NCI-H1436 treated with DMSO at 0.1 percent for 48 hours (cell line): ENCODE measurements at places on chromosomes 6 and 20.

GRCh38 chr20:47667086-47667485 lies 118.2 kb downstream of the SULF2 start:
- DNase-seq, result no peak

GRCh38 chr20:42982218-42982617 lies 207.5 kb downstream of the PTPRT start:
- no peak for DNase-seq

GRCh38 chr20:15867899-15868298 lies 705.3 kb downstream of the KIF16B start:
- no peak for DNase-seq

GRCh38 chr20:21214431-21214830 lies 88.5 kb downstream of the KIZ start:
- no peak for DNase-seq

GRCh38 chr6:127147534-127147933 lies 29.1 kb downstream of the RSPO3 start:
- no peak for DNase-seq

GRCh38 chr6:42410861-42411260 lies 40.9 kb downstream of the TRERF1 start:
- no peak for DNase-seq

DNA sequence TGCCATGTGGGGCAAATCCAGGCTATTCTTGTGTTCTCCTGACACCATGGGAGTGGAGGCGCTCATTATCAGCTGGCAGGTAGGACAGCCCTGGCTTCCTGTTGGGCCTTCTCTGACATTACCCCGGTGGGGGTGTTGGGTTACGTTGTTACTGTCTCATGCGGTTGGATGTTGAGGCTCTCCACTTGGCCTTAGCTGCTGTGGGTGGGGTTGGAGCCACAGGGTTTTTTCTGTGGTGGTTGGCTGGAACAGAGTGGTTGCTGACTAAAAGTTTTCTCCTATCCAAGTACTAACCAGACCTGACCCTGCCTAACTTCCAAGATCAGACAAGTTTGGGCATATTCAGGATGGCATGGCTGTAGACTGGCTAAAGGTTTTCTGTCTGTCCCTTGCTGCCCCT lies 20.2 kb downstream of the RIPK1 start:
- DNase-seq, result no peak

DNA sequence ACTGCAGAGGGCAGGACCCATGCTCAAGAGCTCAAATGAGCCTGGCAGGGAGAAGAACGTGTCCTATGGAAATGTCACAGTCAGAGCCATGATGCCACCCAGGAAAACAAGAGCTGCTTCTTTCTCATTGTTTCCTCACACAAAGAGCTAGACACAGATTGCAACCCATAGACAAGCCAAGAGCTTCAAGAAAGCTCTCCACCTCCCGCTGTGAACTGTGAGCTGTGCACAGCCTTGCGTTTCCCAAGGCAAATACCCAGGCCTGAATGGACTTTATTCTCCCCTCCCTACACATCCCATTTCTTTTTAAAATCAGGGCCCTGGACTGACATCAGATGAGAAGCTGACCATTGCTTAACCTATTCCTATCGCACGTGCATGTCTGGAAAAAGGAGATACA lies 388.8 kb downstream of the RNGTT start:
- DNase-seq, result no peak

DNA sequence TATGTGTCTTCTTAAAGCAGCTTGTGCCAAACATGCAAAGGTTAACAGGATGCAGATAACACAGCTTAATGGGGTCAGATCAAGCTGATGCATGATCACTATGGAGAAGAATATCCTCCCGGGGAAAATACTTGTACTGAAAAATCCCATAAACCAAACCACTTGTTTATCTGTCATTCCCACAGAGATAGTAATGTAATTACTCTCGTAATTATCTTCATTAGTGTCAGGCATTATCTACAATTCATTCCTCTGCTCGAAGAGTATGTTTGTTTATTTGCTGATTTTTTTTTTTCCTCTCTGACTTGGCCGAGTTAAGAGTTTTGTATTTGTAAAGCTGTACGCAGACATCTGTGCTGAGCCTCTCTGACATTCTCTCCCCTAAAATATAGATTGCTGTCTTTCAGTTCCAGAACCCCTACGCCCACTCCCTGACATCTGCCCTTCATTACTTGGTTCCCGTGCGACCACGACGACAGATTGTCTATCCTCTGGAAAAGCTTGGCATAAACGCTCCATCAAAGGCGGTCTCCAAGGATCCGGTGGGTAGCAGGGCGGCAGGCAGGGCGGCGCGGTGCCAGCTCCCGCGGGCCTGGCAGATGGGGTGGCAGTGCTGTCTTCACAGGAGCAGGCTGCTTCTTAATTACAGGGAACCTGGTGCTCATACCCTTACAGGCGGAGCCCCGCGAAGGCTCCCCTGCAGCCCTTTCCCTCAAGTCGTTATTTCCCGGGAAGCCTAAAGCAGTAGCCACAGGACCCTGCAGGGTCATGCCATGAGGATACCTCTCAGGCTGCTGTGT lies 147.2 kb downstream of the CFAP61 start:
- no peak for DNase-seq

GRCh38 chr6:130212215-130212874 lies 10.4 kb downstream of the SAMD3 start:
- DNase-seq, result no peak

DNA sequence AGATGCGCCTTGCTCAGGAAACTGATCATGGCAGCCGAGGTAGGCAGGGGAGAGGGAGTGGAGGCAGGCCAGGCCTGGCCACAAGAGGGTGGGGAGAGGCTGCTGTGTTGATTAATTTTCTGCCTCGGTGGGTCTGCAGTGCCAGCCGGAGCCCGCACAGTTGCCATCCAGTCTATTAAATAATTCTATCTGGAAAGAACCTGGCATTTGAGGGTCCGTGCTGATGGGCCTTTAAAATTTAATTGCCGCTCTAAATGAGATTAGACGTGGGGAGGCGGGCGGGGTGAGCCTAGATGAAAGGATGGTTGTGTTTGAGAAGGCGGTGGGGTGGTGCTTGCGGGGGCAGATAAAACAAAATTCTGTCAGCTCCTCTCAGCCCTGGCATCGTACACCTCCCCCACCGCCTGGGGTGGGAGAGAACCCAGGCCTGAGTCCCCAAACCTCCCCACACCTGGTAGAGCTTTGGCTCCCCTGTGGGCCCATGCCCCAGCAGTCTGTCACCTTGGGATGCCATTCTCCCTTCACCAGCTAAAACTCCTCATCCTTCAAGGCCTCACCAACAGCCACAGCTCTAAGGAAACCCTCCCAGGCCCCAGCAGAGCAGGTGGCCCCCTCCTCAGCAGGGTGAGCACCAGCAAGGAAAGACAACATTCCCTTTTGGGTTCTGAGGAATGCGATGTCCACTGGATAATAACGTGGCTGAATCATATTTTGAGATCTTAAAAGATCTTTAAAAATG lies 167.3 kb downstream of the GRM4 start:
- no peak for DNase-seq

- no peak for DNase-seq
Measured at GRCh38 chr6:136728976-136729515, 63.2 kb downstream of the MAP3K5 start.

DNA sequence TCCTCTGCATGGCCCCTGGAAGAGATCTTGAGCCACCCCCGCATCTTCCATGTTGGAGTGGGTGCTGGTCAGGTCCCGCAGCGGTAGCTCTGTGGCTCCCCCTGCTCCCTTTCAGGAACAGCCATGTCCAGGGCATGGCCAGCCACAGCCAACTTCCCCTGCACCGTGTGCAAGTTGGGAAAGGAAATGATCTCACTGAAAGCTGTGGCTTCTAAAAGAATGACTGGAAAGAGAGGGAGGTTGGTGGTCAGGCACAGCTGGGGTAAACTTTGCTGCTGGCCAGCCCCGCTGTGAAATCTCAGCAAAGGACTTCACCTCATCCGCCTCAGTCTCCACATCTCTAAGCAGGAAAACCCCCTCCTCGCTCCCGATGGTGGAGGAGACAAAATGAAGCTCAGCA lies 153.6 kb upstream of the CST7 start:
- DNase-seq, result no peak

DNA sequence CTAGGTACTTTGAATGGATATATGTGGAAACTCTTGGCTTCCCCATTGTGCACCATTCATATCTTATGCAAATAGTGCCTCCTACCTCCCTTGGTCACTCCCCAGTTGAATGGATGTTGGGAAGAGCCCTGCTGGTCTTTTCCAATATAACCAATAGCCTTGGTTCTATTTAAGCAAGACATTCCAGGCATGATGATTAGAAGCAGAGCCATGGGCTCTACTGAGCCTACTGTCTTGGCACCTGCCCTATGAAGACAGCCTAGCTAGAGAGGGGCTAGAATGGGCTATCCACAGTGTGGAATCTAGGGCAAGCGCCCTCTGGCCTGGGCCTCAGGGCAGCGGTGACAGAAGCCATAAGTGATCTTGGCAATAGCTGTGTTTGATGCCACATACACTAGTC lies 15.6 kb downstream of the SLC17A1 start:
- DNase-seq, result no peak

DNA sequence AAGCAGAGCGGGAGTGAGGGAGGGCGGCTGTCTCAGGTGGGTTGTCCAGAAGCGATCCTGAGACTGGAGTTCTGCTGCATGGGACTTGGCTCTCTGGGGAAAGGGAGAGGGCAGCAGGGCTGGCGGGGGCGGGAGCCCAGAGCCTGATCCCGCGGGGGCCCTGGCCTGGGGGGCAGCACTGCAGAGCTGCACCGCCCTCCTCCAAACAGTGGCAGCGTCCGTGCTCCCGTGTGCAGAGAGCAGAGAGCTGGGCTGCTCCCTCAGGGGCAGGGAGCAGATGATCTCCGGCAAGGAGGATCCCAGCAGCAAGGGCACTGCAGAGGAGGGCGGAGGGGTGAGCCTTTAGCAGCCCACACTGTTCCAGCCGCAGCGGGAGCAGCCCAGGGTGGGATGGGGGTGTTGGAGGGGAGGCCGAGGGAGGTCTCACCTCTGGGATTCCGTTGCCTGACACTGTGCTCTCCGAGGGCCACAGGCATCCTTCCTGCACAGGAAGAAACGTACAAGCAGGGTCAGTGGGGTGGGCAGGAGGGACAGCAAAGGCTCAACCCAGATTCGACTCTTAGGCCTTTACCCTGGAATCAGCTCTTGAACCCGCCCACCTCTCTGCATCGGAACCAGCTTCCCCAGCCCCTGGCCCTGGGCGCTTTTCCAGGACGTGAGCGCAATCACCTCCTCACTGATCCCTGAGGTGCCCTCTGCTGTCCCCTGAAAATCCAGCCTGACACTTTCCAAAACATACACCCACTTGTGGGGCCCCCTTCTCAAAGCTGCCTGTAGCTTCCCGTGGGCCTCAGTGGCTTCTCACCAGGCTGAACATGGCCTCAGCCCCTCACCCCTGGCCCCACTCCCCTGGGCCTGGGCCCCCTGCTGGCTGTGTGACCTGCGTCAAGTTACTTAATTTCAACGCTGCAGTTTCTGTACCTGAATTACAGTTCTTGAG lies 32.6 kb upstream of the ZBP1 start:
- DNase-seq, result no peak

- DNase-seq, result peak; percentile 81
Measured at GRCh38 chr20:46774236-46774635, 64.8 kb downstream of the SLC2A10 start.

GRCh38 chr20:19071902-19072498 lies 140.4 kb upstream of the SLC24A3 start:
- no peak for DNase-seq

DNA sequence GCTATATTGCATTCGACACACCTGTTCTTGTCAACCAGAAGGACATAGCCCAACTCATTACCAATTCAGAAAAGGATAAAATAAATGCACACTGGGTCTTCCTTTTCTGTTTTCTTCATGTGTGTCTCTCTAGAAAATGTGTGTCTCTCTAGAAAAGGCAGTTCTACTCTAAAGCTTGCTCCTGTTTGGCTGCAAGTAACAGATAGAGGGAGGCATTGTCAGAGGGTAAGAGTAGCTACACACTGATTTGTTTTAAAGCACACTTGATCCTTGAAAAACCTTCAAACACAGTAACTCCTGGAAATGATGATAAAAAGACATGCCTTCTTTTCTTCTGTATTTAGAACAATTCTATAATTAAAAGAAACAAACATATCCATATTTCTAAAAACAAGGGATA lies 21.3 kb downstream of the GRM1 start:
- no peak for DNase-seq

- DNase-seq, result no peak
Measured at GRCh38 chr20:62945771-62946339, 6.7 kb upstream of the SLC17A9 start.

GRCh38 chr6:111769365-111770152 lies 103.7 kb downstream of the FYN start:
- no peak for DNase-seq

GRCh38 chr20:2378893-2379292 lies 1.8 kb upstream of the TGM6 start:
- no peak for DNase-seq

DNA sequence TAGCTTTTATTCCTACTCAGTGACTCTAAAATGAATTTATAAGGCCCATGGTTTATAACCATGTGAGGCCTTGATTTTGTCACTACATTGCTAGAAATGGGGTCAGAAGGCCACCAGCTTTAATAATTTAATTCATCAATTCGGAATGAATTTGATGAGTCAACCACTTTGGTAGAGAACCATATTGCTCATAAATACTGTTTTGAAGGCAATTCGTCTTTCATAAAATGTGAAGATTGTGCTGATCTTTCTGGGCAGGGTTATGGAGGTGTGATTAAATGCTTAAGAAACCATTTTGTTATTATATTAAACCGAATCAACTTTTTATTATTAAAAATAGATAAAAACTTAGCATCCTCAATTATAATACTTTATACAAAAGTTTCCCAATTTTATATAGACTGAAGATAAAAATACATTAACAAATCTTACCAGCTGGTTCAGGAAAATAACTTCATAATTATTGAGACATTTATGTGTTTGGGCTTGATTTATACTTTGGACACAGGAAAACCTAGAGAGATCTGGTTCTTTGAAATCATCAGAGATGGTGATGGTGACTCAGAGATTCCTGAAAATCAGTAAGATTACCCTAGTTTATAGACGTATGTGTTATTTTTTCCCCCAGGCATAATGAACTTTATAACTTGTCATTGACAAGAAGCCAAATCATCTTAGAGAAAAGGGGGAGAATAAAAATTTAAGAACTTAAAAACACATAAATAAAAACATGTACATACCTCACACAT lies 10.6 kb downstream of the HCRTR2 start:
- DNase-seq, result no peak

- DNase-seq, result no peak
Measured at GRCh38 chr20:49915118-49915379, 280 bp downstream of the SPATA2 start.
